ENCODE measurements at places on chromosomes 13 and 19.

- DNase-seq = no peak
Measured at GRCh38 chr19:23203841-23204344, 46.3 kb downstream of the ZNF724 start.

- DNase-seq = no peak
Measured at GRCh38 chr13:99608345-99608744, 107.1 kb downstream of the TM9SF2 start.

DNA sequence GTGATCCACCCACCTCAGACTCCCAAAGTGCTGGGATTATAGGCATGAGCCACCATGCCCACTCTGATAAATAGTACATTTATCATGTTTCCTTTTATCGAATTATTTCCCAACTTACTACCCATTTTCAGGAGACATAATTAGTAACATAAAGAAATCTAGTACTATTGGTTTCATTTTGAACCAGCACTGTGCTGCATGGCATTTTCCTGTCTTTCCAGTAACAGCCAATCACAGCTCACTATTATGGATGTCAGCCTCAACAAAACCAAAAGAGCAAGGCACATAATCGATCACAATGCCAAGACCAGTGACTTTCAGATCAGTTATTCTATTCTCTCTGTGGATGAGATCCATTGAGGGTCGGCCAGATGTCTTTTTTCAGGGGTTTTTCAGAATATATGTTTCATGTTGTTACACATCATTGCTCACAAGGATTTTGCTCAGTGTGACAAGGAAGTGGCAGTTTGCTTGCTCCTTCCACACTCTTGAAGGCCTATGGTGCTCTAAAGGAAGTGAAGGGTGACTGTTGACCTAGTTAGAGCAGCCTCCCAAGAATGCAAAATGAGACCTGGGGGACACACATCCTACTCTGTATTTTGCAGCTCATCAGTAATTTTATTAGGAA is 233.4 kb downstream of the KCNRG start:
- DNase-seq = no peak

GRCh38 chr13:106468207-106468606 is 67.3 kb downstream of the EFNB2 start:
- no peak for DNase-seq

DNA sequence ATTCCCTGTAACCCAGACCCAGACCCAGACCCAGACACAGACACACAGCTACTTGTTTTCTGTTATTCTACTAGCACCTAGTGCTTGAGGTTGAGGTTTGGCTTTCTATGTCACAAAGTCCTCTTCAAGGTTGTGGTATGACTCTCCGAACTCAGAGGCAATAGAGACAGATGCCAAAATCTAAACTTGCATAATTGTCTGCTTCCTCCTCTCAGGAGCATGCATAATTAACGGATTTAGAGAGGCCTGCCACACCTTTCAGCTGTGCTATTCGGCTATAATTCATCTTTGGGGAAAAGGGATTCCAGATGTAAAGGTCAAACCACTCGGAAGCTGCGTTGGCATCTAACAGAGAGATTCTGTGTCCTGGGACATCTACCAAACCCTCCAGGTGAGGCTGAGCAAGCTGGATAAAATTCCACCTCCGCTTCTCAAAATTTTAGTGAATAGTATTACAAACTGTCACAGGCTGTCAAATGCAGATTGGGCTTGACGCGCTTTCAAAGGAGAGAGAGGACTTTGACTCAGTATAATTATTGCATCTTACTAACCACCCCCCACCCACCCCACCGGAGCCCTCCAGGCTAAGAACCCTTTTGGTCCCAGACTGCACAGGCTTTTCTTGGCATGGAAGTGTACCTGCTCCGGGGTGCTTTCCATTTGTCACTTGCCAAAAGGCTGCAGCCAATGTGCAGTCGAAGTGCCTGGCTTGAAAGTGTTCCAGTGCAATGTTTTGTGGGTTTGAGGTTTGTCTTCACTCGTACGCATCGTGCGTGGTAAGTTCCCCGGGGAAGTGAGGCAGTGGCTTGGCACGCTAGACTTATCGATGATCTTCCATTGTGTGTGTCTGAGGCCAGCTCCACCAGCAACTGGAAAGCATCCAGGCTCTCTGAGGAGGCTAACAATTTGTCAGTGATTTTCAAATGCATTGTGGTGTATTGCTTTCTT is 194.1 kb downstream of the TDRD3 start:
- DNase-seq = no peak

GRCh38 chr19:7738023-7738422 is 6.1 kb upstream of the CLEC4G start:
- no peak for DNase-seq

GRCh38 chr13:104954210-104954609 is 1581.3 kb downstream of the EFNB2 start:
- no peak for DNase-seq

- DNase-seq = no peak
Measured at GRCh38 chr13:32278426-32278825, 36.7 kb downstream of the ZAR1L start.

GRCh38 chr13:52599037-52599847 is 43.0 kb upstream of the HNRNPA1L2 start:
- DNase-seq = no peak

DNA sequence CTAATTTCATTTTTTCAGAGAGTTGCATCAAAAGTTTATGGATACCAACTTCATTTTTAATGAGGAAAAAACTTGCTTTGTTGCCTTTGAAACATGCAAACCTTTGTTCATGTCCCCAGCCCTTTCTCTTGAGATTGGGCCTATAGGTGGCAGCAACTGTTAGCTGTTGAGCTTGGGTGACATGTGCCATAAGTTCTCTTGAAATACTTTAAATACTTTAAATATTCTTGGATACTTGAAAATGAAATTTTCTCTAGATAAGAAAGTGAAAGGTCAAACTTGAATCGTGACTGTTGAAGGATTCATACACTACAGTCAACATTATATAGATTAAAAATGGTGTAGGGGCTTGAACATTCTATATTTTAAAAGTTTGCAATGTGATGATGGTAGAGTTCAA is 294.9 kb downstream of the NDFIP2 start:
- DNase-seq = peak; percentile 7

- DNase-seq = no peak
Measured at GRCh38 chr13:48642061-48642460, 11.7 kb upstream of the CYSLTR2 start.

GRCh38 chr19:494171-495080 is 1.9 kb upstream of the MADCAM1 start:
- DNase-seq = no peak

DNA sequence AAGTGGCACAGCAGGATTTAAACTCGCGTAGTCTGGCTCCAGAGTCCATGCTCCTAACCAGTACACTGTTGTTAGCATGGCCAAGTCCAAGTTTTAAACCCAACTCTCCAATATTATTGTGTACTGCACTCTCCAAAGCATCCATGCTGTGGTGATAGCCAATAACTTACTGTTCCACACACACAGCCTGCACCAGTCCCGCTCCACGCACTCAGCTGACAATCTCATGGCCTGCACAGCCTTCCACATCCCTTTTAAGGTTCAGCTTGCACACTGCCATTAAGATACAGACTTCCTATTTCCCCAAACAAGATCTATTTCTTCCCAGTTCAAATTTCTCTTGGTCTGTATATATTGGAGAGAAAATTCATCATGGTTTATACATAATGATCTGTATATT is 80.7 kb downstream of the LHFPL6 start:
- DNase-seq = no peak

DNA sequence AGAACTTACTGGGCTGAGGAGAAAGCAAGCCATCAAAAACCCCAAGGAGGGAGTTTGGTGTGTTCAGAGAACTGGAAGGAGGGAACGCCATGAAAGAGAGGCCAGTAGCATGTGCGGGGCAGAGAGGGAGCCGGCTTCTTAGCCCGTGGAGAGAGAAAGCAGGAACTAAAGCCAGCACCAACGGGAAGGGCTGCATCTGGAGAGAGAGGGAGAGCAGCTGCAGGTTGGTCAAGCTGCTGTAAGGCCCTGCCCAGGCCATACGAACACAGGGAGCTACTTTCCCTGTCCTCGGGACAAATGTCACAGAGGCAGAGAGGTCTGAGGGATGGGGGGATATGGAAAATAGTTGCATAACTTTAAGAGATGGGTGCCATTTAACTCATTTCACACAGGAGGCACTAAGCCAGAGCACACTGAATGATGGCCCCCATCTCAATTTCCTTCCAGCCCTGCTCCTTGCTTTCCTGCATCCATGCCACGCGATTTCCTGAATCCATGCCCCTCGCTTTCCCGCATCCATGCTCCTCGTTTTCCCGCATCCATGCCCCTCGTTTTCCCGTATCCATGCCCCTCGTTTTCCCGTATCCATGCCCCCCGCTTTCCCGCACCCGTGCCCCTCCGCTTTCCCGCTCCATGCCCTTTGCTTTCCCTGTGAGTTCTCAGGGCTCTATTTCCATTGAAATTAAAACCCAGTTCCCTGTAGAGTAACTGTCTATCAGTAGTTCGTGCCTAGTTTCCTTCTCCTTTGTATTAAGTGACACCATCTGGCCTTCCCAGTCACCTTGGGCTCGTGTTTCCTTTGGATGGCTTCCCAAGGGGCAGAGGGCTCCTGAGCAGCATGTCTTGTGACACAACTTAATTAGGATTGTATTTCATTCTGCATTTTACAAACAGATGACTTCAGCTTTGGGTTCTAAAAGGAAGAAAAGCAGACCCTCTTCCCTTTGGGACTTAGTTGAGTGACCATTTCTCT is 31.5 kb upstream of the TPT1 start:
- DNase-seq = no peak

- DNase-seq = peak; percentile 87
Measured at GRCh38 chr19:40614622-40615411, 13.6 kb downstream of the LTBP4 start.

- DNase-seq = no peak
Measured at GRCh38 chr13:36059321-36059720, 71.9 kb downstream of the DCLK1 start.

DNA sequence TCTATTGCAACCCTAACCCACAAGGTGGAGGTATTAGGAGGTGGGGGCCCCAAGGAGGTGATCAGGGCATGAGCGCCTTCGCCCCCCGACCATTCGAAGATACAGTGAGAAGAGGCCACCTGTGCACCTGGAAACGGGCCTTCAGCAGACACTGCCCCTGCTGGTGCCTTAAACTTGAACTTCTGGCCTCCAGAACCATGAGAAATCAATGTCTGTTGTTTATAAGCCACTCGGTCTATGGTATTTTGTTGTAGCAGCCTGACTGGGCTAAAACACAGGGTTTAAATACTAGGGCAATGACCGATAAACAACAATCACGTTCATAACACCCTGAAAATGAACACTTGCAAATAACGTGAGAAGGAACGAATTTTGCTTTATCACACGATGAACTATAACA is 85.2 kb upstream of the USP29 start:
- no peak for DNase-seq

DNA sequence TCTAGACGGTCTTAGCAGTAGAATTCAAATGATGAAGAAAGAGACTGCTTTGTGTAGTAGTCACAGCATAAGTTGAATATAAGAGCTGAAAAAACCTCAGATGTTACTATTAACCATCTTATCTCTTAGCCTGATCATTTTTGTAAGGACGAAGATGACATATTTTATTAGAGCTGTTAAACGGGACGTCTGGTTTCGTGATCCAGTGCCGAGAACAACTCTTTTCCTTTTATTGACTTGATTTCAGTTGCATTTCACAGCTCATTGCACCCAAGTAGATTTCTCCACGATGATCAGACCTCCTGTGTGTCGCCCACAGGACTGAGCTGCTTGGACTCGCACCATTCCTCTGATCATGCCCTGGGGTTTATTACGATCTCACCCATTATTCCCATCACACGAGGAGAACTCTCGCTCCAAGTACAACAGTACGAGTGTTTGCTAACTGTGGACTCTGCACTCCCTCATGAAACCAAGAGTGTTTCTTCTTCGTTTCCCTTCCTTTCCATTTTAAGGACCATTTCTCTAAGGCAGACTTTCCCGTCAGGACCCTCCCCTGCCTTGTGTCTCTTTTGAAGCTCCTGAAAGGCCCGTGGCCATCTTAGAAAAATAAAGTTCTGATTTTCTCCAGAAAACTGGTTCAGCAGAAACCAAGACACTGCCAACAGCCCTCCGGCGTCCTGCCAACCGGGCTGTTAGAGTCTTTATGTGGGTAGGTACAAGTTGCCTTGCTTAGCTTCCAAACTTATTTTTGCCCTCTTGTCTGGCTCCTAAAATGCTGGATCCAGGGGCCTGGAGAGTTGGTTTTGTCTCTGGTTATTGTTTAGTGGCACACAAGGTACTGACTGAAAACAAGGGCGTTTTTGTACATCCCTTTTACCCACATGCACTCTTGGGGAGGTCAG is 48.2 kb upstream of the RNF113B start:
- no peak for DNase-seq

DNA sequence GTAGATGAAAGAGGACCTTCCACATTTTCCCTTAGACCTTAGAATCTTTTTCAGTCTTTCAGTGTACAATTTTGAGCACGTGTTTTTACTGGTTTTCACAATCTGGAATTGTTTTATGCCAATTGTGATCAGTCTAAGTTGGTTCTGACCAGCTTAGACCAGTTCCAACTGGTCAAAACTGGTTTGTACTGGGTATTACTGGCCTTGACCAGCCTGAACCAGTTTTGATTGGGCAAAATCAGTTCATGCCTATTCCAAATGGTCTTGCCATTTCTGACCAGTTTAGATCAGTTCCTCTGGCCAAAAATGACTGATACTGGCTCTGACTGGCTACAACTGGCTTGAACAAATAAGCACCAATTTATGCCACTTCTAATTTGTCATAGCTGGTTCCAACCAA is 36.4 kb downstream of the ZNF585A start:
- no peak for DNase-seq

DNA sequence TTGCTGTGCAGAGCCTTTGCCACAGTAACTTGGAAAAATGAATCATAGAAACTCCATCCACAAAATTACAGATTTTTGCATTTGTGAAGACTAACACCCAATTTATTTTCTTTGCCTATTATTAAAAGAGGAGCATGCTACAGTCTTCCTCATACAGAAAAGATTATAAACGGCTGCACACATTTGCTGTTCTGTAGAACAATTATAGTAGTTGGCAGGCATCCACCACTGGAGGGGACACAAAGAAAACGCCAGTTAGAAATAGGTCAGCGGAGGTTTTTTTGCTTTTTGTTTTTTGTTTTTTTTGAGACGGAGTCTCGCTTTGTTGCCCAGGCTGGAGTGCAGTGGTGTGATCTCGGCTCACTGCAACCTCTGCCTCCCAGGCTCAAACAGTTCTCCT is 51.6 kb downstream of the SACS start:
- DNase-seq = no peak

- no peak for DNase-seq
Measured at GRCh38 chr19:3313199-3313575, 53.2 kb upstream of the NFIC start.
